ENCODE measurements at places on chromosomes 7 and 10.

DNA sequence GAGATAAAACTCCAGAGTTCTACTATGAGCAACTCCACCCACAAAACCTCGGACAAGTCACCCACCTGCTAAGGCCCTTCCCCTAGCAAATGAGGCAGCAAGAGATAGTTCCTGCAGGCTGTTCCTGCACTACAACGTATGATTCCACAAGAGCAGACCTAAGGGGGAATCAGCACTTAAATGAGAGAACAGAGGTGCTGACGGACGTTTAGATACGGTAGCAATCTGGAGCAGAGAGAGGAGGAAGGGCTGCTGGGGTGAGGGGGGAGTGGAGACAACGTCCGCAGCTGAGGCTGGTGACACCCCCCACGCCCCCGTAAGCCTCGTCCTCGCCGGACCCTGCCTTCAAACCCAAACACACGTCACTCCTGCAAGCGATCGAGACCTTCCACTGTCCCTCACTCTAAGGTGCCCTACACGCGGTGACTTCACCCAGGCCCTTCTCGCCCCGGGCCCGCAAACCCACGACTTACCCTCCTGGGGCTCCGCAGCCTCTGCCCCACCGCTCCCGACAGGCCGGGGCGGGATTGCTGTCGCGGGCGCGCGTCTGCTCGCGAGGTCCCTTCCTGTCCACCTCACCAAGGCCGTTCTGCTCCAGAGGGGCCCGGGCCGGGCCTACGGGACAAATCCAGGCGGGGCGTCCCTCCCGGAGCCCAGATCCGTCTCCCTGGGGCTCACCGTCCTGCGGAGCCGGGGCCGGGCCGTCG is 635 bp downstream of the ZNF12 start:
- DNase-seq, result peak; percentile 7

DNA sequence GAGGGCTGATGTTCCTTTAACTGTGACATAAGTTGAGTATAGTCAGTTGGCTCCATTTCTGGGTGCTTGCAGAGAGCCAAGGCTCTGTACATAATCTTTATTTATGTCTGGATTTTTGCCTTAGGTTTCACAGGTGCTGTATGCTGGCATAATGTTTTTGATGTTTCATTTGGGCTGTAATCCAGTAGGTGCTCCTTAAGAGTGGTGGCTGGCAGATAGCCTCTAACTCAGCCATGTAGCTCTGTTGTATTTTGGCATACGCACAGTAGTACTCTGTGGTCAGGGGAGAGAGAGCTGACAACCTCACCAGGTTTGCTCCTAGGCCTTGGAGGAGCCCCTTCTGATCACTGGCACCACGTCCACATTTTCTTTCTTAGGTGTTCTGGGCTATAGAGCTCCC is 61.1 kb downstream of the RNF133 start:
- DNase-seq, result no peak

DNA sequence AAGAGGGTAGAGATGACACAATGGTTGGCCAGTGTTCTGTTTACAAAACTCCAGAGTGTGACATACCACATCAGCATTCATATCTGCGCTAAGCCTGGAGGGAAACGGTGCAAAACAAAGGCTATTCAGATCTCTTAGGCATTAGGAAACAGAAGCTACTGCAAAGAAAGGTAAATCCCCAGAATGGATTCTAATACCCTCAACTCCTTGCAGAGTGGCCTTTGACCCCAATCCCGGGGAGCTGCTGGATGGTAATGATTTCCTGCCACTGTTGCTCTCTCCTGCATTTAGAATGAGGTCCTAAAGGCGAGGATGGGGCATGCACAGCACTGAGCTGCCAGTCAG is 65.2 kb downstream of the AOAH start:
- no peak for DNase-seq

DNA sequence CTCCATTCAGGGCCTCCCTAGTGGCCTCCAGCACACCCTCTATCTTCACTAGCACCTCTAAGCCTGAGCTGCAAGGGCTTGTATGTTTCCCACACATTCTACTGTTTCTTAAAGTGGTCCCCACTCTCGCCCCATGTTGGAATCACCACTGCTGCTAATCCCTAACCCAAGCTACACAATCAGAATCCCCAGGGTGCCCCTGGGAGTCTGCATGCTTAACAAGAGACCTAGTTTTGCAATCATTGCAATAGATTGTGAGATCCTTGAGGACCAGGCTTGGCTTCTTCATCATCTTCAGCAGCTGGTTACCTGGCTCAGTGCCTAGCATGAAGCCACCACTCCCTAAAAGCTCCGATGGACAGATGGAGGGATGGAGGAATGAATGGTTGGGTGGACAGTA is 113.9 kb downstream of the MYOF start:
- no peak for DNase-seq

GRCh38 chr7:2870471-2870931 is 26.4 kb upstream of the GNA12 start:
- no peak for DNase-seq

Data from T-helper 2 cell (primary cell).